ENCODE measurements at places on chromosomes 2 and 18. TPM values are rescaled to one million over a fixed set of nuclear protein-coding genes. Genes with fewer than 3 reads are reported as not detected.

GRCh38 chr2:28713577-28714298 lies 37.9 kb upstream of the PPP1CB start:
- no peak overlapping the region for H3K27ac ChIP-seq
- DNase-seq: no peak
- no peaks in the 10 kb centered on the region for H3K36me3 ChIP-seq
- H3K27me3 ChIP-seq: no peaks in the 10 kb centered on the region
- no peak overlapping the region for H3K4me3 ChIP-seq

- no peaks in the 10 kb centered on the region for H3K36me3 ChIP-seq
- H3K27me3 ChIP-seq: no peaks in the 10 kb centered on the region
- H3K27ac ChIP-seq: no peak overlapping the region
- peaks cover 7% of the 10 kb centered on the region for H3K4me1 ChIP-seq
- DNase-seq: no peak
These were observed 91.0 kb downstream of the CTIF start for GRCh38 chr18:48629730-48630324.

- H3K4me1 ChIP-seq: no peaks in the 10 kb centered on the region
- H3K4me3 ChIP-seq: no peak overlapping the region
- H3K36me3 ChIP-seq: no peaks in the 10 kb centered on the region
- H3K27me3 ChIP-seq: no peaks in the 10 kb centered on the region
- H3K27ac ChIP-seq: no peak overlapping the region
These were observed 475.7 kb downstream of the DCC start for GRCh38 chr18:52815651-52816050.

- DNase-seq: no peak
- H3K27me3 ChIP-seq: no peaks in the 10 kb centered on the region
- no peak overlapping the region for H3K27ac ChIP-seq
- no peaks in the 10 kb centered on the region for H3K4me1 ChIP-seq
- no peak overlapping the region for H3K4me3 ChIP-seq
- no peaks in the 10 kb centered on the region for H3K36me3 ChIP-seq
These were observed 96.3 kb downstream of the NOL4 start for GRCh38 chr18:34128436-34128835.

- no peaks in the 10 kb centered on the region for H3K36me3 ChIP-seq
- H3K4me3 ChIP-seq: no peak overlapping the region
- H3K27me3 ChIP-seq: no peaks in the 10 kb centered on the region
- no peak overlapping the region for H3K27ac ChIP-seq
- H3K4me1 ChIP-seq: no peaks in the 10 kb centered on the region
These were observed 138.6 kb upstream of the SERTAD2 start for GRCh38 chr2:64792300-64792699.

DNA sequence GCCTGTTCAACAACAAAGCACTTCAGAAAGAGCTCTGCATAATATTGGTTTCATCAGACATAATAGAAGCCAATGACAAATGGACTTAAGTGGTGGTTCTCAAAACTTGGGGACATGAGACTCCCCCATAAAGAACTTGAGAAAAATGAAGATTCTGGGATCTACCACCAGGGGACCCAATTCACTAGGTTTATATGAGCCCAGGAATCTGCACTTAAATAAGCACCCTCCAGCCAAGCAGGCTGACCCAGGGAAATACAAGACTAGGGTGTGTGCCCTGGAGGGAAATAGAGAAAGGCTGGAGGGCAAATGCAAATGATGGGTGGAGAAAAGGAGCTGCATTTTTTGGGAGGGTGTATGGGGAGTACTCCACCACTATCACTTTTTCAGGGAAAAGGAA lies 52.5 kb downstream of the SATB2 start:
- H3K27me3 ChIP-seq: no peaks in the 10 kb centered on the region
- DNase-seq: no peak
- no peaks in the 10 kb centered on the region for H3K36me3 ChIP-seq
- no peak overlapping the region for H3K27ac ChIP-seq

GRCh38 chr2:28929581-28929980 lies 35.1 kb downstream of the WDR43 start:
- no peaks in the 10 kb centered on the region for H3K27me3 ChIP-seq
- H3K27ac ChIP-seq: no peak overlapping the region
- DNase-seq: no peak
- H3K4me1 ChIP-seq: no peaks in the 10 kb centered on the region

GRCh38 chr2:3287896-3288295 lies 89.7 kb downstream of the EIPR1 start:
- no peak overlapping the region for H3K27ac ChIP-seq
- H3K36me3 ChIP-seq: no peaks in the 10 kb centered on the region
- no peaks in the 10 kb centered on the region for H3K4me1 ChIP-seq
- peak; percentile 41 for DNase-seq

DNA sequence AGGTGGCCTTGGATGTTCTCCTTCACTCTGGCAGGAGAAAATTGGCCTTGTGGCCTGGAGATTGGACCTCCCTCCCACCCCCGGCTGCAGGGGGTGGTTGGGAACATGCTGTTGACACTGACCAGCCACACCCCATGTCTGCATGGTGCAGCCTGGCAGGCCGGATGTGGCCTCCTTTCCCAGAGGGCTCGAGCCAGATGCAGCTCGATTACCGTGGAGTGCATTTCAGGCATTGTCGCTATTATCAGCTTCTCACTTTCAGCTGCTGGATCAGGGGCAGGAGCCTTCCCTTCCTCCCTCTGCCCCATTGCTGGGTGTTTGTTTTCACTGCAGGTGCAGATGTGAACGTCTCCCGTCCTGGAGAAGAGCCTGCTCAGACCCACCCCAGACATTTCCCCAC lies 211.0 kb upstream of the SIX2 start:
- no peaks in the 10 kb centered on the region for H3K36me3 ChIP-seq
- no peak overlapping the region for H3K27ac ChIP-seq
- no peaks in the 10 kb centered on the region for H3K27me3 ChIP-seq
- DNase-seq: no peak
- no peaks in the 10 kb centered on the region for H3K4me1 ChIP-seq

- no peaks in the 10 kb centered on the region for H3K27me3 ChIP-seq
- peak; percentile 5 for DNase-seq
- no peaks in the 10 kb centered on the region for H3K4me1 ChIP-seq
These were observed 160.1 kb downstream of the TWIST2 start for GRCh38 chr2:239008004-239008403.

- no peaks in the 10 kb centered on the region for H3K27me3 ChIP-seq
- no peak overlapping the region for H3K27ac ChIP-seq
- peaks cover 11% of the 10 kb centered on the region for H3K4me1 ChIP-seq
These were observed 2.9 kb downstream of the CAMKMT start for GRCh38 chr2:44364604-44365003.

- no peak for DNase-seq
- H3K27me3 ChIP-seq: no peaks in the 10 kb centered on the region
- H3K4me3 ChIP-seq: no peak overlapping the region
- H3K4me1 ChIP-seq: peaks cover 15% of the 10 kb centered on the region
- no peak overlapping the region for H3K27ac ChIP-seq
These were observed 12.1 kb downstream of the ADAM17 start for GRCh38 chr2:9543557-9543956.

GRCh38 chr2:128442891-128443302 lies 124.2 kb upstream of the HS6ST1 start:
- H3K36me3 ChIP-seq: no peaks in the 10 kb centered on the region
- peak overlapping the region; percentile 44 for H3K27ac ChIP-seq
- H3K4me3 ChIP-seq: no peak overlapping the region
- no peaks in the 10 kb centered on the region for H3K27me3 ChIP-seq
- no peaks in the 10 kb centered on the region for H3K4me1 ChIP-seq

DNA sequence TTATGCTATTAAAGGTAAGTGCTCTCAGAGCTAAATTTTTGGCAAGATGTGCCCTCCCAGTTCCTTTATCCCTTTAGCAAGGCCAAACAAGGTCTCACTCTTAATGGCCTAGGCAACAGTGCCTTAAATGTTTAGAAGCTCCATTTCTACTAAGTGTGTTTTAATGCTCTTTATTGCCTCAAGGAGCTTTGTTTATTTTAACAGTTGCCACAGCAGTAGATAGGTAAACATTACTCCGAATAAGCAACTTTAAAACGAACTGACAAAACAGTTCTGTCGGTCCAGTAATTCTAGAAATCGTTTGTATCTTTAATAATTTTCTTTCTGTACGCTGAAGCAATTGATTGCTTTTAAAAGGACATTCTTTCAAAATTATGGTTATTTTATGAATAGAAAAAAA lies 74.5 kb downstream of the PIEZO2 start:
- H3K36me3 ChIP-seq: no peaks in the 10 kb centered on the region
- H3K4me3 ChIP-seq: no peak overlapping the region
- no peaks in the 10 kb centered on the region for H3K27me3 ChIP-seq
- no peak overlapping the region for H3K27ac ChIP-seq

- peak; percentile 65 for DNase-seq
- no peaks in the 10 kb centered on the region for H3K4me1 ChIP-seq
- H3K36me3 ChIP-seq: no peaks in the 10 kb centered on the region
- peak overlapping the region; percentile 70 for H3K4me3 ChIP-seq
These were observed 595 bp downstream of the PARD6G start for GRCh38 chr18:80246445-80247392.

DNA sequence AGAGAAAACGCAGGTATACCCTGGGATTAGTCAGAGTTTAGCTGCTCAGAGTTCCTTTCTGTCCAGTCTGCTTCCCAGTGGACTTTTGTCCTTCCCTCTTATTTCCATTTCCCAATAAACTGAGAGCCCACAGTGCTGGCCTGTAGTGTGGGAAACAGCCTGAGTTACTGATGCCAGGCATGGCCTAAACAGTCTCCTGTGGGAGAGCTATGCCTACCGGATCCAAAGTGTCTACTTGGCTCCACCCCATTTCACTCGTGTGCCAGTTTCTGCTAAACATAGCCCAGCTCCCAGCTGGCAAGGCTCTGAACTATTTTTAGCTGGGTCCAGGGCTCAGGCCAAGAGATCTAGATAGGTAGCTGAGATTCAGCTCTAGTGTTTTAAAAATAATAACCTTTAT lies 15.6 kb upstream of the PPP1CB start:
- DNase-seq: peak; percentile 76
- peaks cover 6% of the 10 kb centered on the region for H3K4me1 ChIP-seq
- no peaks in the 10 kb centered on the region for H3K27me3 ChIP-seq
- peak overlapping the region; percentile 41 for H3K27ac ChIP-seq
- no peaks in the 10 kb centered on the region for H3K36me3 ChIP-seq

GRCh38 chr2:221705185-221705877 lies 133.2 kb upstream of the EPHA4 start:
- no peaks in the 10 kb centered on the region for H3K27me3 ChIP-seq
- no peaks in the 10 kb centered on the region for H3K4me1 ChIP-seq
- H3K27ac ChIP-seq: no peak overlapping the region
- no peak overlapping the region for H3K4me3 ChIP-seq
- no peak for DNase-seq

- no peak overlapping the region for H3K27ac ChIP-seq
- no peaks in the 10 kb centered on the region for H3K4me1 ChIP-seq
- H3K4me3 ChIP-seq: no peak overlapping the region
- H3K36me3 ChIP-seq: no peaks in the 10 kb centered on the region
- H3K27me3 ChIP-seq: no peaks in the 10 kb centered on the region
- no peak for DNase-seq
These were observed 371.7 kb upstream of the MEX3C start for GRCh38 chr18:51569153-51569552.

DNA sequence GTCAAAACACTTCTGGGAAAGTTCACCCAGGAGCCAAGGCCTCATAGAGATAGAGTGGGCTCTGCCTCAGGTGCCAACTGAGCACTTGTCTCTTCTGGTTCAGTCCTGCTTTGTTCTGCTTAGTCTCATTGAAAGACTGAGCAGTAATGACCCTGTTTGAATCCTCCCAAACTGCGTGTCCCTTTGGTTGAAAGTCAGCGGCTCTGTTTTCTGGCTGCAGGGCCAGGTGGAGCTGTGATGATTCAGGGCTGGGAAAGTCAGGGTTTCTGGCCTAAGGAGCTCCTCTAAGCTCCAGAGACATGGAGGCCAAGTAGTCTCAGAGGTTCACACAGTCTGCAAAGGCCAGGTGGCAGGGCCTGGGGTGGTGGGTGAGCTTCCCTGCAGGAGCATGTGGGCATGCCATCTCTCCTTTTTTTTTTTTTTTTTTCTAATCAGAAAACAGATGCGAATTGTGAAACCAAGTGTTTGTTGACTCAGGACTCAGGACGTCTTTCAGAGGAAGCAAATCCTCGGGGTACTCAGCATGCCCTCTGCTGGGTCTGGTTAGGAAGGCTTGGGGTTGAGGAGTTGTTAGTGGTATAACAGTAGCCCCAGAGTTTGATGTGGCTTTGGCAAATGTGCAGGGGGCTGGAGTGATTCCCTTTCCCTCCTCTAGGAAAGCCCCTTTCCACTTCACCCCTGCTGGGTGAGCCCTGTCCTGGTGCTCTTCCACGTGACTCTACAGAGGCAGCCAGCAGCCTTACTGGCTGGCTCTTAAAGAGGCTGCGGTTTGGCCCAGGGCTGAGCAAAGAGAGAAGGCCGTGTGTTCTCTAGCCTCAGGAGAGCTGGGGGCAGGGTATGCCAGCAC lies 38.3 kb downstream of the TMEM17 start:
- peaks cover 62% of the 10 kb centered on the region for H3K4me1 ChIP-seq
- H3K27me3 ChIP-seq: no peaks in the 10 kb centered on the region
- peak overlapping the region; percentile 9 for H3K27ac ChIP-seq
- no peak for DNase-seq
- no peak overlapping the region for H3K4me3 ChIP-seq
- H3K36me3 ChIP-seq: no peaks in the 10 kb centered on the region

The SERPINB3 gene
- not detected for total RNA-seq

The PPP4R1 gene
- total RNA-seq: 15.0 TPM

The WIPF1 gene
- total RNA-seq: 8.9 TPM

The FAM110C gene
- 17.8 TPM for total RNA-seq

The IHH gene
- 0.98 TPM for total RNA-seq

The NEU2 gene
- not detected for total RNA-seq

The SPDYA gene
- total RNA-seq: 0.42 TPM

The NT5C1B gene
- total RNA-seq: not detected
